ENCODE measurements at places on chromosomes 7 and 10.

DNA sequence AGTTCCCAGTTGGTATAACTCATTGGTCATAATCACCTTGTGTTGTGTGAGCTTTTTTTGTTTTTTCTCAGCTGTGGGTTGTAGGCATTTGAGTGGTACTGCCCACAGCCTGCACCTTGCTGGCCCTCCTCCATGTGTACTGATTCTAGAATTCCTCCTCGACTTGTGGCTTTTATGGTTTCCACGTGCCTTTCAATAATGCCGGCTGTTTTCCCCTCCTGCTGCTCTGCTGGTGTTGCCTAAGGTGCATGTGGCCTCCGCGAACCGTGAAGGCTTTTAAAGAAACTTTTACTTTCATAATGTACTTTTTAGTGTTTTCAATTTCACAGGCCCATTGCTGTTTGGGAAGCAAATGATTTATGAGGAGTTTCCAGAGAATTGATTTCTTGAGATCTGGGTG, 518.0 kb downstream of the REEP3 start:
- no peak for DNase-seq

DNA sequence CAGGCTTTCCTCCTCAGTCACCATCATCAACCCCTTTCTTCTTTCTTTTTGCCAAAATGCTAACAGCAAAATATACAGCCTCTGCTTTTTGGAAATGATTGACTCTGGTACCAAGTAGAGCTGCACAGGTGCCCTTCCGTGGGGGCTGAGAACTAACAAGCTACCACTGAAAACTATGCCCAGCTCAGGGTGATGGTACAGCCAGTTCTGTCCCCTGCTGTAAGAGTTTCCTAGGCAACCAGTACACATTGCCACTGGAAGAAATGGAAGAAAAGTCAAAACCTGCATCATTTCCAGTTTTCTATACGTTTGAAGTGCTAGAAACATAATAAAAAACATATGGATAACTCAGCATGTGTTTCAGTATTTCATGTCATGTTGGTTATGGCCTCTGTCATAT, 297.5 kb downstream of the PRKG1 start:
- DNase-seq: no peak

- DNase-seq: no peak
Observed at GRCh38 chr7:1127001-1127400, 33.0 kb downstream of the ZFAND2A start.

DNA sequence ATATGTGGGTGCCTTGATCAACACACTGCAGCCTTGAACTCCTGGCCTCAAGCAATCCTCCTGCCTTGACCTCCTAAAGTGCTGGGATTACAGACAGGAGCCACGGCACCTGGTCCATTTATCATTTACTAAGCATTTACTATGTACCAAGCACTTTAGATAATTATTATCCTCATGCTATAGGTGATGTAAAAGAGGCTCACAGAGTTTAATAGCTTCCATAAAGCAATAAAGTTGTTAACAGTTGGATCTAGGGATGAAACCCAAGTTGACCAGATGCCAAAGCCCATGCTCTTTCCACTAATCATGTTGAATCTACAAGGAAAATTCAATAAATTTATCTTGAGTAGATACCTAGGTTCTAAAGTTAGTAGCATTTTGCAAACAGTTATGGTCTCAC, 5.0 kb downstream of the NAPEPLD start:
- no peak for DNase-seq

DNA sequence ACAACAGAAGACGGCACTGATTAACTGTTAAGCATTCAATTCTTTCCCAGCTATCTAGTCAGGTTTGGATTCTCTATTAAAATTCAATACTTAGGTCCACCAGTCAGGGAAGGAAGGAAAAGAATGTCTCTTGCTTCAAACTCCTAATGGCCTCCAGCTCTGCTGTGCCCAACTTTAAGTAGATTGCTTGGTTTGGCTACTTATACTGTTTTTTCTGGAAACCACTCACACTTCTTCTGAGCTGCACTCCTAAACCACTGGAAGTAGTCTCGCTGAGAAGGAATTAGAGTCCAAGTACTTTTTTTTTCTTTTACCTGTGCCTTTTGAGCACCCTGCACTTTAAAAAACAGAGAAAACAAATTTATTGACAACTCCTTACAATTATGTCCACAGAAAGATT, 26.7 kb upstream of the COL1A2 start:
- no peak for DNase-seq

DNA sequence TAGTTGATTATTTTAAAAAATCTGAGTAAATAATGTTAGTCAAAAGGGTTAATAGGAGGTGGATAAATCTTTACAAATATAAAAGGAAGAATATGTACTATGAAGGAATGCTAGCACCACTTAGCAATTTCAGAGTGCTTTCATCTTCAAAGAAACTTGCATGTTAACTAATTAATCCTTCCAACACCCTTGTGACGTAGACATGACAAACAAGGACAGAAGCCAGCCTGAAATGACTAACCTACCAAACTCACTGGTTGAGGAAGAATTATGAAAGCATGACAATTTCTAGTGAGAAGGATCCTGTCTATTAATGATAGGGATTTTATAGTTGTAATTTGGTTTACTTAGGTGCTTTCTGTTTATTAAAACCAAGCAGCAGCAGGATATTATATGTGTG, 468.0 kb upstream of the FZD8 start:
- DNase-seq: no peak

DNA sequence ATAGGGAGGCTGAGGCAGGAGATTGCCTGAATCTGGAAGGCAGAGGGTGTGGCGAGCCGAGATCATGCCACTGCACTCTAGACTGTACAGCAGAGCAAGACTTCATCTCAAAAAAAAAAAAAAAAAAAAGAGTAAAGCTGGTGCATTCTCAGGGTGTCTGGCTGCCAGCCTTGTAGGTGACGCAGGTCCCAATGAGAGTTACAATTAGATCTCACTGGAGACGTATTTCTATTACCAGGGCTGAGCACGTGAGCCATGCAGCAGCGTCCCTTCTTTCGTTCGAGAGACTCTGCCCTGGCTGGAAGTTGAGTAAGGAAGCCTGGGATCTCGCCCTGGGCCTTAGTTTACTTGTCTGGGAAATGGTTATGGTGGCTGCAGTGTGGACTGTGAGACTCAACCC, 22.4 kb upstream of the ZMIZ1 start:
- DNase-seq: no peak

DNA sequence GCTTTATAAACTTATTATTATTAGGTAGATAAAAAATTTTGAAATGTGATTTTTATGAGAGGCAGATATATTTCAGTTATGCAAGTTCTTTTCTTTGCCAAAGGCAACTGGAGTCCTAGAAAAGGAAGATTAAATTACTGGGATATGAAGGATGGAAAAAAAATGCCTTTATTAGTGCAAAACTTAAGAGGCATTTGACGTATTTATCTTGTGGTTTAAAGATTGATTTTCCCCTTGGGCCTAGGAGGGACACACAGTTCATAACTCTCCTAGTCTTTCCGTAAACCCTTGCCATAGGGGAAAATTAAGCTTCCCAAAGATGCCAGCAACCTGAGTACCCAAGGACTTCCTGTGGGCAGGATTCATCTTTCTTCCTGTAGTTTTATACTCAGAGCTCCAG, 3.1 kb upstream of the STEAP4 start:
- DNase-seq: no peak

DNA sequence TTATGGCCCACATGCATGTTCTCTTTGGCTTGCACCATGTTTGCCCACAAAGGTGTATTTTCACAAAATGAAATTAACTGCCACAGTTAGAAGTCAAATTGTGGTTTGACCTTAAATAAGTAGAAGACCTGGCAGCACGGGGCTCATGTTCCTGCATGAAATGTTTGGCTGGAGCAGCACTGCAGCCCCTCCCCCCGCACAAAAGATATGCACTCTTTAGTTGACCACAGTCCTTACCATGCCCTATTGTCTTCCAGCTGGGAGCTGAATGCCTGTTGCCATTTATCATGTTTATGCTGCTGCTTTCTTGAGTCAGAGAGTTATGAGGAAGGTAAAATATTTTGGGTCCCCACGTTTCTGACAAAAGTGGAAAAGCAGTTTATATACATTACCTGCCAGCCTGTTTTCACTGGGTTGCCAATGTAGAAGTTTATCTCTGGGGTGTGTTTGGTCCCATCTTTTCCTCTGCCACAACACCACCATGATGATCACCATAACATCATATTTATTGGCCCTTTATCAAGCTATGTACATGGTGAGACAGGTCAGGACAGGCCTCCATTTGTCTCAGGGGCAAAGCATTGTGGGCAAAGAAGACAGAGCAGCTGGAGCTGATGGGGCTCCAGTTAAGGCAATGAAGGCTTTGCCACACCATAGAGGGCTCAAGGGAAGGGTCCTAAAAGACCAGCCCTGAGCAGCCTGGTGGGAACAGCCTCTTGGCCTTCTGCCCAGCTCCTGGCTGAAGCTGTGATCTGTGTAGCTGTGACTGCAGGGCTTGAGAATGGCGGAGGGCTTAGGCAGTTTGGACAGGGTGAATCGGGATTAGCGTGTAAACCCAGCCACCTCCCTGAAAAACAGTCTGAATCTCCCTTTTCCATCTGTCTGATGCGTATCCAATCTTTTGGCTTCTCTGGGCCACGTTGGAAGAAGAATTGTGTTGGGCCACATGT, 5.4 kb downstream of the PRF1 start:
- DNase-seq: no peak

GRCh38 chr10:114915294-114915693, 22.7 kb upstream of the TRUB1 start:
- DNase-seq: no peak

- DNase-seq: no peak
Observed at GRCh38 chr10:91709394-91709798, 76.5 kb upstream of the PPP1R3C start.

DNA sequence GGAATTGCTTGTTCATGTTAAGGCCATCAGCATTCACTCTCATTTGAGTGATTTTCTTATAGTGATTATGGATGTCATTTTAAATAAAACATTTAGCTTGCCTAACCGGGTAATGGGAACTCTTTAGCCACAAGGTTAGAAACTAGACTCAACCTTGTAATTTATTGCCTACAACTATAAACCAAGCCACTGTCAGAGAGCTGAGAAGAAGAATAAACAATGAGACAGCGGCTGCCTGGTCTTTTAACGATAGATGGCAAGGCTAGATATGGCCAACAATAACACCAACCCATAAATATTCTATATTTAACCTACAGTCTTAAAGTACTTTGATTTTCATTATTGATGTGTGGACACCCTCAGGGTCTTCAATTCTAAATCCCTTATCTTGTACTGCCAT, 27.8 kb upstream of the INHBA start:
- DNase-seq: no peak

All from stimulated activated CD4-positive, alpha-beta T cell treated with anti-CD3 and anti-CD28 coated beads, Interleukin-2, amount 100 ng/mL, for 4 hours (primary cell).